HFFc6 (cell line): ENCODE measurements at places on chromosomes 3 and 15. TPM values are rescaled to one million over a fixed set of nuclear protein-coding genes. Genes with fewer than 3 reads are reported as not detected.

GRCh38 chr15:73782344-73782959 is 29.3 kb upstream of the INSYN1 start:
- H3K36me3 ChIP-seq: no peaks in the 10 kb centered on the region
- peaks cover 9% of the 10 kb centered on the region for H3K27me3 ChIP-seq
- DNase-seq: no peak
- no peak overlapping the region for H3K27ac ChIP-seq
- peaks cover 11% of the 10 kb centered on the region for H3K4me1 ChIP-seq

GRCh38 chr3:17972959-17973906 is 230.8 kb upstream of the TBC1D5 start:
- no peaks in the 10 kb centered on the region for H3K36me3 ChIP-seq
- no peak overlapping the region for H3K27ac ChIP-seq
- peaks cover 1% of the 10 kb centered on the region; the same call in 1 of the 2 replicates for H3K27me3 ChIP-seq
- H3K4me3 ChIP-seq: no peak overlapping the region
- peaks cover 26% of the 10 kb centered on the region for H3K4me1 ChIP-seq

DNA sequence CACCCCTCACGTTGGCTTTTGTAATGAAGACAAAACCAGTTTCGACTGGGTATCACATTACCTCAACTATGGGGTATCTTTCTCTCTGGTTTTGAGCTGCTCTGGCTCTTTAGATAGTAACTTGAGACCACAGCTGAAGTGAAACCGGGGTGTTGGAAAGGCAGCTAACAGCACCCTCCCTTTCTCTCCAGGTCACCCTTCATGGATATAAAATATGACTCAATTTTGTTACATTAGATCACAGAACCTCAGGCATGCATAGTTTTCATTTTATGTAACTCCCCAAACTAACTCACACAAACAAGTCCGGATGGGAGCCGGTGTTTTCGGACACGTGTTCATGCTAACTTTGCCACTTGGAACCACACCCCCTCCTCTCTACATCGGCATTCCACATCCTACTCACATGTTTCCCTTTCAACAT is 90.7 kb downstream of the NR2F2 start:
- no peaks in the 10 kb centered on the region for H3K36me3 ChIP-seq
- peaks cover 48% of the 10 kb centered on the region for H3K27me3 ChIP-seq
- H3K4me1 ChIP-seq: peaks cover 19% of the 10 kb centered on the region
- H3K27ac ChIP-seq: no peak overlapping the region
- peak; percentile 44 for DNase-seq
- peak overlapping the region; percentile 61 for H3K4me3 ChIP-seq

GRCh38 chr3:43243590-43244587 is 42.5 kb upstream of the SNRK start:
- peak overlapping the region; percentile 4 for H3K27ac ChIP-seq
- peaks cover 33% of the 10 kb centered on the region for H3K4me1 ChIP-seq
- H3K4me3 ChIP-seq: peak overlapping the region; percentile 25; the same call in 1 of the 2 replicates
- H3K36me3 ChIP-seq: no peaks in the 10 kb centered on the region
- peaks cover 34% of the 10 kb centered on the region for H3K27me3 ChIP-seq

GRCh38 chr3:172914854-172915253 is 164.3 kb downstream of the ECT2 start:
- DNase-seq: no peak
- H3K27ac ChIP-seq: no peak overlapping the region
- no peak overlapping the region for H3K4me3 ChIP-seq
- H3K36me3 ChIP-seq: no peaks in the 10 kb centered on the region

- H3K36me3 ChIP-seq: no peaks in the 10 kb centered on the region
- peaks cover 41% of the 10 kb centered on the region for H3K4me1 ChIP-seq
- no peak for DNase-seq
- H3K4me3 ChIP-seq: no peak overlapping the region
Observed at GRCh38 chr3:110066206-110066605, 728.9 kb upstream of the DPPA4 start.

DNA sequence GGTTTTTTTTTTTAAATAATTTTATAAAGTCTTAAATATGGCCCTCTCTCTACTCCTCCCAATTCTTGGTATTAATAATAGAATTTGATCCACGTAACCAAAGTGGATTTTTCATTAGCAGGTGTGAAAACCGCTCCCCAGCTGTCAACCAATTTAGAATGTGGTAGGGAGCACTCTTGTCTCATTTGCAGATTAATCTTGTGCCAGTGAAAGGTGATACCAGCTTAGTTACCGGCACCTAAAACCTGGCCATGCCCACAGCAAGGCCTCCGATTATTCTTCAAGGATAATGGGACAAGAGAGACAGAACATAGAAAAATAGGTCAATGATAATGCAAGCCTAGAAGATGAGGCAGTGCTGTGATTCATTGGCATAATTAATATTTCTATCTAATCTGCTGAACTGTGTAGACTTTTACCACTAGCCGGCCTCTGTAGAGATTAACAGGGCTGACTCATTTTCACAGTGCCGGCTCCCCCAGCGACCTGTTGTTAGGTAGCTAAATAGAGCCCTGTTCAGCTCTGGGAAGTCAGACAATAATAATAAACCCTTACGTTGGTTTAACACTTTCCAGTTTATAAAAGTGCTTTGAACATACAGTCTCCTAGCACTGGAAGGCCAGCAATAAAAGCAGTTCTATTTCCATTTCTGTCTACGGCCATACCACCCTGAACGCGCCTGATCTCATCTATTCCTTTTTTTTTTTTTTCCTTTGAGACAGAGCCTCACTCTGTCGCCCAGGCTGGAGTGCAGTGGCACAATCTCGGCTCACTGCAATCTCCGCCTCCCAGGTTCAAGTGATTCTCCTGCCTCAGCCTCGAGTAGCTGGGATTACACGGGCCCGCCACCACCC is 102.9 kb downstream of the SHQ1 start:
- H3K27me3 ChIP-seq: peaks cover 2% of the 10 kb centered on the region; the same call in 1 of the 2 replicates
- no peak overlapping the region for H3K27ac ChIP-seq
- no peak overlapping the region for H3K4me3 ChIP-seq

Gene NR2E3
- not detected in 3 replicates for total RNA-seq
